CD4-positive, alpha-beta memory T cell (primary cell): ENCODE measurements at places on chromosomes 16 and 17. TPM values are rescaled to one million over a fixed set of nuclear protein-coding genes. Genes with fewer than 3 reads are reported as not detected.
A peak's percentile ranks its signal among the peaks of the same experiment; 100 is the strongest.

- no peaks in the 10 kb centered on the region for H3K27me3 ChIP-seq
- no peak for DNase-seq
- H3K27ac ChIP-seq: no peak overlapping the region
- no peaks in the 10 kb centered on the region for H3K4me1 ChIP-seq
Observed at GRCh38 chr16:16101585-16101984, 121.7 kb downstream of the ABCC6 start.

DNA sequence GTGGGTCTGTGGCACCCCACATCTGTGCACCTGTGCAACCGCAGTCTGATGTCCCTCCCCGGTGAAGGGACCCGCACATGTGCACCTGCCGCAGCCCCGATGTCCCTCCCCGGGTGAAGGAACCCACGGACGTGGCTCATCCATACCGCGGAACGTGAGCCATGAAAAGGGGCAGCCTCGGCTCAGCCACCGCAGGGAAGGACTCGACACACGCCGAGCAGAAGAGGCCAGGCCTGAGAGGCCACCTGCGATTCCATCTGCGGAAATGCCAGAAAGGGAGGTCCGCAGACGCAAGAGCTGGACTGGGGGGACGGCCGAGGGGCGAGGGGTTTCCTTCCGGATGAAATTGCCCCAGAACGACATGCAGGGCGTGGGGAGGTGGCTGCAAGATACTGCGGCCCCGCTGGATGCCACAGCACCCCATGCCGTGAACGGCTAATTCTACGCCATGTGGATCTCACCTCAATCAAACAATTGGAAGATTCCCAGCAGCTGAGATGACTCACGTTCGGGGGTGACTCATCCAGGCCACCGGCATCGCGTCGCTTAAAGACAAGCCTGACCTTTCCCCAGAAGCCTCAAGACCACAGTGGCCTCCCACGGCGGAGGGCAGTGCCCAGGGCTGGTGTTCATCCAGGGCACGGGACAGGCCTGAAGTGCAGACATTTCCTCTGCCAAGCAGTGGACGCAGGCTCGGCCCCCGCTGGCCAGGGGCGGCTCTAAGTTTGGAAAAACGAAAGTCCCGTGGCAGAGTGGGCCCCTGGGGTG lies 21.0 kb downstream of the SOX8 start:
- H3K4me3 ChIP-seq: no peak overlapping the region
- no peaks in the 10 kb centered on the region for H3K36me3 ChIP-seq
- peaks cover 52% of the 10 kb centered on the region for H3K4me1 ChIP-seq
- H3K27ac ChIP-seq: no peak overlapping the region
- peak; percentile 84 for DNase-seq

DNA sequence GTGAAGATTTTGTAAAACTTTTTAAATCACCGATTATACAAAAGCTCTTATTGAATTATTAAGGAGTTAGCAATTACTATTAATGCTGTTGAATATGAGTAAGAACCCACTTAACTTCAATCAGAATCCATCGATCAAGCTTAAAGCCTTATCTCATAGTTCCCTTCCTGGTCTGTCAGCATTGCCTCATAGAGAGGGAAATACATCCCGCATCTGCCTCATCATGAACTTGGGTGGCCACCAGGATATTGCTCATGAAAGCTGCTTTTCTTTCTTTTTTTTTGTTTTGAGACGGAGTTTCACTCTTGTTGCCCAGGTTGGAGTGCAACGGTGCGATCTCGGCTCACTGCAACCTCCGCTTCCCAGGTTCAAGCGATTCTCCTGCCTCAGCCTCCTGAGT lies 66.7 kb downstream of the PIGL start:
- peaks cover 43% of the 10 kb centered on the region for H3K4me1 ChIP-seq
- H3K27me3 ChIP-seq: no peaks in the 10 kb centered on the region
- H3K4me3 ChIP-seq: no peak overlapping the region
- no peak overlapping the region for H3K27ac ChIP-seq
- no peaks in the 10 kb centered on the region for H3K36me3 ChIP-seq

DNA sequence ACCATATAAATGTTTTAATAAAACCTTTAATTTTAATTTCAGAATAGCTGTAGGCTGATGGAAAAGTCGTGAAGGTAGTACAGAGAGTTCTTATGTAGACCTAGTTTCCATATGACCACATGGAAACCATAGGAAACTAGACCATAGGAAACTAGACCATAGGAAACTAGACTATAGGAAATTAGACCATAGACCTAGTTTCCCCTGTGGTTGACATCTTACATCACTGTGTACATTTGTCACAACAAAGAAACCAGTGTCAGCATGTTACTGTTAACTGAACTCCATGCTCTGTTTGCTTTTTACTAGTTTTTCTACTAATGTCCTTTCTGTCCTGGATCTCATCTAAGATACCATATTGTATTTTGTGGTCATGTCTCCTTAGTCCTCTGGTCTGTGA lies 14.6 kb downstream of the NUDT7 start:
- H3K27me3 ChIP-seq: no peaks in the 10 kb centered on the region
- no peaks in the 10 kb centered on the region for H3K36me3 ChIP-seq
- no peak overlapping the region for H3K27ac ChIP-seq

DNA sequence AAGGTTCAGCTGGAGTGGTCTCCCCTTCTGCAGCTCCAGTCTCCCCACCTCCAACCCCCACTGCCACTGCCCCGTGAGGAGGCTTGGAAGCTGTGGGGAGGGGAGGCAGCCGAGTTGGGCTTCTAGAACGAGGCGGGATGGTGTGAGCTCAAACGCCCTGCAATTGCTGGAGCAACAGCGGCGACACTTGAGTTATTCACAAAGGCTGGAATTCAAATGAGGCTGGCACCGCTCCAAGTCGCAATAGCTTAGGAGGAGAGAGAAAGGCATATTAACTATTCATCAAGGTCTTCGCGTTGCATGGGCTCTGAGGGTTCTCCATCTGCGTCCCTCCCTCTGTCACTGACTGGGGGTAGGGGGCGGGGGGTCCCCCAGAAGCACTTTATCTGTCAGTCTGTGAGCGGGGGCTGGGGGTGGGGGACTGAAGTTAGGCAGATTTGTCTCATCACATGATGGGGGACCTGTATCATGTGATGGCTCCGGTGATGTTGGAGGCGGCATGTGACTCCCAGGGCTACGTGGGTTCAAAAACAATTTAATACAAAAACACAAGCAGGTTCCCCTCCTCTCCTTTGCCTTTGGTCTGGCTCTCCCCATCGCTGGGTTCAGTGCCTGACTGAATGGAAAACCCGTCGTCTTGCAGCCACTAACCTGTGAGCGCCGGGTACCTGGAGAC lies 70.5 kb downstream of the RBBP6 start:
- no peak for DNase-seq
- H3K27me3 ChIP-seq: no peaks in the 10 kb centered on the region
- no peaks in the 10 kb centered on the region for H3K4me1 ChIP-seq
- no peaks in the 10 kb centered on the region for H3K36me3 ChIP-seq

GRCh38 chr17:59439262-59439661 lies 107.8 kb downstream of the YPEL2 start:
- no peak overlapping the region for H3K4me3 ChIP-seq
- no peaks in the 10 kb centered on the region for H3K36me3 ChIP-seq
- H3K27me3 ChIP-seq: no peaks in the 10 kb centered on the region
- no peak overlapping the region for H3K27ac ChIP-seq
- no peak for DNase-seq

DNA sequence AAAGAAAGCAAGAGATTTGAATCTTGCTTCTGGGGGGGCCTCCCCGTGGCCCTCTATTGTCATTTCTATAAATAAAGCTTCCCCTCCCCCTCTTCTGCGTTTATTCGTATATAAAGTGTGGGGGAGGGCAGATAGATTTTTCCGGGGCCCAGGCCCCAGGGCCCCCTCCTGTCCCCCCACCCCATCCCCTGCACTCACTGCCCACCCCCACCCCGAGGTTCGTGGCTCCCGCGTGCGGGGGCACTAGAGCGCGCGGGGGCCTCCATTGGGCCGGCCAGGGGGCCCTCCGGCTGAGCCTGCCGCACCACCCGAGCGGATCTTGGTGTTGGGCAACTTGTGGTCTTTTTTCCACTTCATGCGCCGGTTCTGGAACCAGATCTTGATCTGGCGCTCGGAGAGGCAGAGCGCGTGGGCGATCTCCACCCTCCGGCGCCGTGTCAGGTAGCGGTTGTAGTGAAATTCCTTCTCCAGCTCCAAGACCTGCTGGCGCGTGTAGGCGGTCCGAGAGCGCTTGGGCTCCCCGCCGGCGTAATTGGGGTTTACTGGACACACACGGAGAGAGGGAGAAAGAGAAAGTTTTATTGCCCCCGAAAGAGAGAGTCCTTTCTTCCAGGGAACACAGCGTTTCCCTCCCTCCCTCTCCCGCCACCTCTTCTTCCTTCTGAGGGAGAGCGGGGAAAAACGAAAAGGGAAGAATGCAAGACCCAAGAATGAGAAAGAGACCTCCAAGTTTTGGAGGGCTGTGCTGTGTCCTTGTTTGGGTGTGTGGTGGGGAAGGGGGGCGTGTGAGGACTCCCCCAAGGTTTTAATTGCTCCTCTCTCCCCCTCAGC lies 1.5 kb downstream of the HOXB4 start:
- H3K4me3 ChIP-seq: peak overlapping the region; percentile 34
- H3K27ac ChIP-seq: no peak overlapping the region
- peaks cover 7% of the 10 kb centered on the region for H3K27me3 ChIP-seq

DNA sequence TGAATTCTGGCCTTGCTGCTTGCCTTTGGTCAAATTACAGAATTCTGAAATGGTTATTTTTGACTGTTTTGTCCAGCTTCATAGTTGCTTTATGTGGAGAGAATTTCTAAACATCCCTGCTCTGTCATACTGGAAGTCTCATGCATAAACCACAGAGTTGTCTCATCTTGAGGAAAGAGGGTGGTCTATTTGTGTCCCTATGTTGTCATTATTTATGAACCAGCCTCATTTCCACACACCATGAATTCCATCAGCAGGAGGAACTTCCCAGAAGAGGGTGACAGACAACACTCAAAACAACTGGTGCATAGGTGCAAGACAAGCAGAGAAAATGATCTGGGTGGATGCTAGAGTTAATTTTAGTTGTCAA lies 525.8 kb upstream of the GOT2 start:
- DNase-seq: no peak
- H3K4me3 ChIP-seq: no peak overlapping the region
- H3K27ac ChIP-seq: no peak overlapping the region

GRCh38 chr17:39174920-39175694 lies 9.1 kb upstream of the ARL5C start:
- no peaks in the 10 kb centered on the region for H3K36me3 ChIP-seq
- no peaks in the 10 kb centered on the region for H3K4me1 ChIP-seq
- no peaks in the 10 kb centered on the region for H3K27me3 ChIP-seq
- H3K4me3 ChIP-seq: no peak overlapping the region
- DNase-seq: peak; percentile 68

DNA sequence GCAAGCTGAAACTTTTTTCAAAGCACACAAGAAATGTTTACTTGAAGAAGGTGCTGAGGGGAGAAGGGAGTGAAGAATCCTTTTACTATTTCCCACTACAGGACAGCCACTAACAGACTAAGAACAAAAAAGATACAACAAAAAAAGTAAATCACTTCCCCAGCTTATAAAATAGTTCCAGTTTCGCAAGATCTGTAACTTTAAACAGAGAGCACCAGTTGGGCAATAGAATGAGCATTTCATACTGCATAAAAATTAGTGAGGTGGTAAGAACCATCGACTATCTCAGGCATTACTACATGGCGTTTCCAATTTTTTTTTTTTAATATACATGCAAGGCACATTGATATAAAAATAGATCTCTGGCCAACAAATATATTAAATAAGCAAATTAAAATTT lies 11.1 kb downstream of the CRYBA1 start:
- H3K36me3 ChIP-seq: peaks cover 13% of the 10 kb centered on the region
- no peak overlapping the region for H3K4me3 ChIP-seq
- H3K27ac ChIP-seq: no peak overlapping the region
- DNase-seq: no peak
- H3K27me3 ChIP-seq: no peaks in the 10 kb centered on the region
- H3K4me1 ChIP-seq: no peaks in the 10 kb centered on the region

DNA sequence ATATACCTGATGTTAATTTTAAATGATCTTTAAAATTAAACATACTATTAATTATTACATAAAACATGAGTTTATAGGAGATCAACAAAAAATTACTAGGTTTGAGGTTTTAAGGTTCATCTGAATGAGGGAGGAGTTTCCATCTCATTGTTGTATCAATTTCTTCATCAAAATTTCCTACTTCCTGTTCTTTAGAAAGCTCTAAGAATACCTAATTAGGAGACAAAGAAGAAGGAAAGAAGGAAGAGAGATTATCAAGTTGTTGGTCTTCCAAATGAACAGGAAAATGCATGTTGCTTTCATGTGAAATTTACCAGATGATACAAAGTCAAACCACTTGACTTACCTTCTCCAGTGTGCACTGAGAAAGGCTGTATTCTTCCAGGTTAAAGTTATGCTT lies 18.1 kb upstream of the ABCA9 start:
- no peak overlapping the region for H3K27ac ChIP-seq
- H3K36me3 ChIP-seq: no peaks in the 10 kb centered on the region
- no peak overlapping the region for H3K4me3 ChIP-seq
- no peaks in the 10 kb centered on the region for H3K4me1 ChIP-seq
- H3K27me3 ChIP-seq: no peaks in the 10 kb centered on the region

- H3K27ac ChIP-seq: no peak overlapping the region
- H3K4me1 ChIP-seq: no peaks in the 10 kb centered on the region
- H3K36me3 ChIP-seq: peaks cover 9% of the 10 kb centered on the region
Observed at GRCh38 chr16:4338125-4338582, 13.0 kb downstream of the PAM16 start.

DNA sequence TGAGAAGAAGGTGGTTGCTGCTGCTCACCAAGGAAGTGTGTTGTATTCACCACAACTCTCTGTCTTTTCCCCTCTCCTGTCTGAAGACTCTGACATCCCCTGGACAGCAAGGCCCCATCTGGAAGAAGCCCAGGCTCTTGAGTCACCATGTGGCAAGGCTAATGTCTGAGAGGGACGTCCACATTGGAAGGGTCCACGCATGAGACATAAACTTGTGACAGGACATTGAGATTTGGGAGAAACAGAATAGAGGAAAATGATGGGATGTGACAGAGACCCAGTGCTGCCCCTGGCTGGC lies 176.5 kb downstream of the IRF8 start:
- H3K27ac ChIP-seq: no peak overlapping the region

GRCh38 chr17:30021708-30022317 lies 80.4 kb downstream of the EFCAB5 start:
- H3K27me3 ChIP-seq: peaks cover 2% of the 10 kb centered on the region
- no peaks in the 10 kb centered on the region for H3K4me1 ChIP-seq
- H3K27ac ChIP-seq: no peak overlapping the region
- no peaks in the 10 kb centered on the region for H3K36me3 ChIP-seq
- no peak overlapping the region for H3K4me3 ChIP-seq
- peak; percentile 25 for DNase-seq

GRCh38 chr17:10875430-10875851 lies 37.6 kb upstream of the PIRT start:
- no peaks in the 10 kb centered on the region for H3K36me3 ChIP-seq
- H3K4me1 ChIP-seq: no peaks in the 10 kb centered on the region
- H3K27me3 ChIP-seq: no peaks in the 10 kb centered on the region

SLC35G3 gene
- not detected for total RNA-seq

GAA gene
- 41.1 TPM for total RNA-seq

SMIM36 gene
- total RNA-seq: not detected

CTRB2 gene
- not detected for total RNA-seq
